Breast epithelium (tissue), 4 donors: ENCODE measurements at places on chromosomes 4 and X. TPM values are rescaled to one million over a fixed set of nuclear protein-coding genes. Genes with fewer than 3 reads are reported as not detected.

- no peak for DNase-seq
Observed at GRCh38 chr4:38920677-38921076, 53.1 kb downstream of the FAM114A1 start.

DNA sequence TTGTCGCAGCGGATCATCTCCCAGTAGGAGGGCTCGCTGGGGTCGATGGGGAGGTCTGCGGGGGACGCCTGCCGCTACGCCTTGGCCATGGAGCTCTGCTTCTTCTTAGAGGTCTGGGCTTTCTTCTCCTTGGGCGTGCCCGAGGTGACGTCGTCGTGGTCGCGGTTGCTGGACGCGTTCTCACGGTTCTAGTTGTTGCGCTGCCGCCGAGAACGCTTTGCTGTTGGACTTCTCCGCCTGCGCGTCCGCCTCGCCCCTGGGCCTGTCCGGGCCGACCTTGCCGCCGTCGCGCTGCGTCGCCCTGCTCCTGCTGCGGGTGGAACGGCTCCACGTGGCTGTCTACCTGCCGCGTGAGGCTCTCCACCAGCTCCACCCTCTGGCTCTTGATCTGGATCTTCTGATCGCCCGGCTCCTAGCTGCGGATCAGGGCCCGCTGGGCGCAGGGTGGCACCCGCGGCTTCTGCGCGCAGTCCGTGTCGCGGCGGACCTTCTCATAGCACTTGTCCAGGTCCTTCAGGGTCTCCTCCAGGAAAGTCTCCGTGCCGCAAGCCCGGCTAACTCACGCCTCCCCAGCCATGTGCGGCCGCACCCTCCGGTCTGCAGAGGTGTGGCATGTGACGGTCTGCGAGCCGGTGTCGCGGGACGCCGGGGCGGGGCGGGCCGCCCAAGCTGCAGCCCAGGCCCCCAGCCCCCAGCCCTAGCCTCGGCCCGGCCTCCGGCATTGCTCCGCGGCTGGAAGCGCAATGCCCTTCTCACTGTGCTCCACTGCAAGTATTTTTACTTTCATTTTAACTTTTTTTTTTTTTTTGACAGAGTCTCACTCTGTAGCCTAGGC is 40.5 kb upstream of the OGT start:
- no peak for DNase-seq

GRCh38 chr4:87982036-87982435 is 6.5 kb downstream of the SPP1 start:
- no peak for DNase-seq

DNA sequence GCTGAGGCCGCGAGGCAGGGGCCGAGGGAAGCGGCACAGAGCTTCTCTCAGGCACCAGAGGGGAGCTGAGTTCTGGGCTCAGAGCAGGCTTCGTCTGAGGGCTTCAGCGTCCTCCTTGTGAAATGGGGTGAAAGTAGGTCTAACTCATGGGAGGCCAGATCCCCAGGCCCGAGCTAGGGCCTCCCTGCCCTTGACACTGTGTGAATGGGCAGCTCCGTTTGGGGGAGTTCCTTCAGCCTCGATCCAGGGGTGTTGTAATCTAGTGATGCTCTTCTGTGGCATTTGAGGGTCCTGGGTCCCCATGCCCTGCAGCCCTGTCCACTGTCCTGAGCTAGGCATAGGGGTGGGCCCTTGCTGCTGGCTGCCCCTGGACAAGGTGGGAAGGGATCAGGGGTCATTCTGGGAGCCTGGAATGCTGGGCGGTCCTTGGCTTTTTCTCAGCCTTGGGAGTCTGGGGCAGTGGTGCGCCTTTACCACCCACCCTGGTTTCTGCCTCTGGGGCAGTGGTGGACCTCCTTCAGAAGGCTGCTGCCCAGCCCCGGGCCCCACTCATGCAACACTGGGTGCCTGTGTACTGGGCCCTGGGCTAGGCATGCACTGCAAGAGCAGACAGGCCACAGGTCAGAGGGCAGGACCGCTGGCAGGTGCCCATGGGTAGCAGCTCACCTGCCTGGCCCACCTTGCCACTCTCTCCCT is 4.1 kb downstream of the SH3BP2 start:
- peak; percentile 45 for DNase-seq

Gene CPZ
- total RNA-seq: 7.5 TPM

Gene SPINK2
- 0.66 TPM for total RNA-seq

- DNase-seq: peak; percentile 59
Observed at GRCh38 chr4:37970702-37971101, 10.5 kb downstream of the PTTG2 start.

Gene ADH1C
- 50.1 TPM for total RNA-seq

DNA sequence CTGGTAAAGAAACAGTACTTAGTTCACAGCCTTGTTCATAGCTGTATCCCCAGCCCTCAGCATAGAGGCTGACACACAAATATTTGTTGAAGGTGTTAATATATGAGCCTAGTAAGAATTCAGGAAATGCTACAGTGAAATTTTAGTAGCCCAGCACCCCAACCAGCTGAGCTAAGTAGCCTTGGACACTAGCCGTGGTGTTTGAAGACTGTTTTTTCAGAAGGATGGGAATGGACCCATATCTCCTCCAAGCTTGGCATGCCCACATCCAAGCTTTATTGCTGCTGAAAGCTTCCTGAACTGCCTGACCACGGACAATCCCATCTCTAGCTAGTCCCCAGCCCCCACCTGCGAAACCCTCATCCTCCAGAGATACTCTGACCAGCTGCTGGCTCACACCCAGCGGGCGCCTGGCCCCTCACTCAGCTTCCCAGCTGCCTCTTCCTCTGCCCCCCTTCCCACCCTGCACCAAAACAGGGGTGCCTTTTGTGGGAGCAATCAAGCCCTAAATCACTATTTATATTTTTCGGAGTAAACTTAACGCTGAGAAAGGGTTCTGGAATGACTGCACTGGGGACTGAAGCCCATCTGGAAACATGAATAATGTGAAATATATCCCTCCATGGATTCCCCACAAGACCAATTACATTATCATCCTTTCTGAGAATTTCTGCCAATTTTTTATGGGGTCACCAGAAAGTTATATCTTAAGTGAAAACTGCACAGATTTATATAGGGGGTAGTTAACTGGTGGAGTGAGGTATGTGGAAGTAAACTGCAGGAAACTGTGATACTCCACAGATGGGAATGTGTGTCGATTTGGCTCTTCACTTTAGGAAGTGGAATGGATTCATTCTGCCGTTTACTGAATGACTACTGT is 41.1 kb upstream of the CBR4 start:
- no peak for DNase-seq
